ENCODE measurements at places on chromosomes 2 and 18. TPM values are rescaled to one million over a fixed set of nuclear protein-coding genes. Genes with fewer than 3 reads are reported as not detected.

The ANKRD30BL gene
- not detected for total RNA-seq

The SCG2 gene
- total RNA-seq: 2.3 TPM

The MPP4 gene
- 1.3 TPM for total RNA-seq

The DCC gene
- total RNA-seq: 0.36 TPM

The ANKRD62 gene
- not detected for total RNA-seq

The FHOD3 gene
- total RNA-seq: under 0.01 TPM

The TIMM21 gene
- 39.5 TPM for total RNA-seq

The TLX2 gene
- total RNA-seq: not detected

The AMER3 gene
- not detected for total RNA-seq

The FAM228A gene
- 1.1 TPM for total RNA-seq

The SOCS6 gene
- total RNA-seq: 13.2 TPM

The MC5R gene
- not detected for total RNA-seq

The RTP5 gene
- total RNA-seq: not detected

The AP1S3 gene
- total RNA-seq: 2.0 TPM

The ABCG5 gene
- not detected for total RNA-seq

The ACAA2 gene
- 41.3 TPM for total RNA-seq

The PRSS56 gene
- not detected for total RNA-seq

The GALNT3 gene
- not detected for total RNA-seq

The ANKRD30B gene
- total RNA-seq: not detected

The IL36RN gene
- not detected for total RNA-seq

The SERPINB5 gene
- total RNA-seq: not detected

The NGEF gene
- total RNA-seq: 0.32 TPM
